ENCODE measurements at places on chromosomes 3 and 15.
A peak's percentile ranks its signal among the peaks of the same experiment; 100 is the strongest.

GRCh38 chr3:55619046-55619808 lies 132.1 kb upstream of the WNT5A start:
- DNase-seq = no peak

DNA sequence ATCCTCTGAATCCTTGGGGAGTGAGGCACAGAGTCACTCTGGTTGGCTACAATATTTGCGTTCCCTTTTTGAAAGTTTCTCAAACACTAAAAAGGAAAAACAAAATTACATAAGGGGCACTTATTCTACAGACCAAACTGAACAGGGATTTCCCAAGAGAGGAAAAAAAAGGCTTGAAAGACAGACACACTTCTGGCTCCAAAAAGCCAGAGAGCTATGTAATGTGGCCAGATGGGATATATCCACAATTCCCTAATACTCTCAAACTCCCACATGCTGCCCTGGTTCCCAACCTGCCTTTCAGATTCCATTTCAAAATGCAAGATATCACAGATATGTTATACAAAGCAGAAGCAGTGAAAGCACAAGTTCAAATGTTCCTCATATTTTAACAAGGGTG lies 1.6 kb downstream of the FRMD4B start:
- DNase-seq = no peak

- no peak for DNase-seq
Observed at GRCh38 chr3:28669870-28670269, 321.2 kb upstream of the AZI2 start.

GRCh38 chr3:44875596-44875995 lies 1.2 kb downstream of the TGM4 start:
- DNase-seq = no peak

DNA sequence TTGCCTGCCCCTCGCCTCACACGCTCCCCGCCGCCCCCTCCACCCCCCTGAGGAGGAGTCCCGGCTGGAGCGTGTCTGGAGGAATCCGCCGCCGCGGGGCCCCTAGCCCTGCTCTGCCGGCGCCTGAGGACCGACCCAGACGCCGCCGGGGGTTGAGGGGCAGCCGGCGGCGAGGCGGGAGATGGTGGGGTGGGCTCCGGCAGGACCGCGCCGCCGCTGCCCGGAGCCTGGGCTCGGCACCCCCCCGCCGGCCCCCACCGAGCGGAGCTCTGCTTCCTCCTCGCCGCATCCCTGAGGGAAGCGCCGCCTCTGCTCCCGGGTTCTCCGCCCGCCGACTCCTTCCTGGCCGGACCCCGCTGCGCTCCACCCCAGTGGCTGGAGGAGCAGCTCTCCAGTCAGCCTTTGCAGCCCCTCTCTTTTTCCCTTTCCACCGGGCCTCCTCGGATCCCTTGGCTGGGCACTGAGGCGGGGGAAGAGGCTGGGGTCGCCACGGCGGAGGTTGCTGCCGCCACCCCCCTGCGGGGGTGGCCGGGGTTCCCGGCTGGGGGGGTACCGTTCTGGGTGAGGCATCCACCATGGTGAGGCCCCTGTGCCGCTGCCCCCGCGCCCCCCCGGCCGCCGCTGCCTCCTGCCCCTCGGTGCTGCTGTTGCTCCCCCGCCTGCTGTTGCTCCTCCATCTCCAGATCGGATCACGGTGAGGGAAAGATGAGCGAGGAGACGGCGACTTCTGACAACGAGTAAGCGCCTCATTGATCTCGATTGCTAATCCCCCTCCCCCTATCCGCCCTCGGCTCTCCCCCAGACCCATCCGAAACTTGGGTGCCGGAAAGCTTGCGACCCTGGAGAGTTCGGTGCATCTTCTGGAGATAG lies at the start of gene SPRED1:
Gene SPRED1 (plus strand): TSS at position 356 of the 870 bp plus-strand sequence. CDS start 350 bp downstream, at position 706.
- DNase-seq = peak; percentile 75

DNA sequence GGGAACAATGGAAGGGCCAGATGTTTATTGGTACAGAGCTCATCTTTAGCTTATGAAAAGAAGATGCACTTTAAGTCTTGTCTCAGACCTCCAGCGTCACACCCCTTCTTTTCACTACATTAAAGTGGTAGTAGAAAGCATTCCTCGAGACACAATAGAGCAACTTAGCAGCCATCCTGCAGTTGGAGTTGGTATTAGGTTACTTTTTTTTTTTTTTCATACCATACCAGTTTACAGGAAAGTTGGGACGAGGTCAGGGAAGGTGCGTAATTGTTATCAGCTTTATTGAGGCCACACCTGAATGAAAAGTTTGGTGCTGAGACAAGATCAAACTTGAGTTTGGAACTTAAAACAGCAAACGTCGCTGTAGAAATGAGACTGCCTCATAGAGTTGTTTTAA lies 203.8 kb downstream of the SOX2 start:
- DNase-seq = no peak

GRCh38 chr3:46027021-46027705 lies at the start of gene XCR1:
TSS of gene XCR1 (minus strand) at chr3:46027483. CDS start at chr3:46021947, 5,536 bp downstream.
- no peak for DNase-seq

GRCh38 chr3:119653876-119654275 lies 6.5 kb downstream of the POPDC2 start:
- no peak for DNase-seq

DNA sequence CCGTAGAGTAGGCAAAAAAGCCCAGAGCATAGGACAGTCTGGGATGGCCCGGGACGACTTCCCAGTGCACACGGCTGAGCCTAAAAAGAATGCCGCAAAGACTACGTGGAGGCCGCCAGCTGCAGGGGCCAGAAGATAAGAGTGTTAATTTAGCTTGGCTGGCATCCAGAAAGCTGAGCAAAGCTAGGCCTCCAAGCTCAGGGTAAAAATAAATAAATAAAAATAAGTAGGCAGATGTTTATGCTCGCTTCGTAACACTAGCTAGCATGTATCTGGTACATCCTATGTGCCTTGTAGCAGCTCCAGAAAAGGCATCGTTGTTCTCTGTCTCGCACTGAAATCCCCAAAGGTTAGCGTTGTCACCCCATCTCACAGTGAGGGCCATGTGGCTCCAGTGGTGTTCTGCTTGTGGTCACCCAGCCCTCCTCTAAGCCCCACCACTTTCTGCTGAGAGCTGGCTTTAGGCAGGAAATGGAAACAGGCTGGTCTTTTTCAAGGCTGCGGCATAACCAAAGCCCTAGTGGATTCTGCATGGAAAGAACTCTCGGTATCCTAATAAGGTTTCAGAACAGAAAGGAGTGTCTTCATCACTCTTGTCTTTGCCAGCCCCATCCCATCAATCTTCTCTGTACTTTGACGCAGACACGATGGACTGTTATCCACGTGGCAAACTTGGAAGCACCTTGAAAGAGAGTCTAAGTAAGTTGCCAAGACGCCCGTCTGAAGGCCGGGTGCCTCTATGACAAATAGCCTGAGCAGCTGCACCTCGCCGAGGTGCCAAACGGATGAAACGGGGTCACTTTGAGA lies 58.1 kb upstream of the MEF2A start:
- no peak for DNase-seq

GRCh38 chr3:34504775-34505174 lies 706.3 kb downstream of the PDCD6IP start:
- DNase-seq = no peak

- no peak for DNase-seq
Observed at GRCh38 chr3:192844836-192845525, 72.7 kb downstream of the MB21D2 start.

- DNase-seq = no peak
Observed at GRCh38 chr15:74960995-74961588, 4.5 kb upstream of the RPP25 start.

- DNase-seq = no peak
Observed at GRCh38 chr15:94205366-94205765, 26.0 kb upstream of the MCTP2 start.

DNA sequence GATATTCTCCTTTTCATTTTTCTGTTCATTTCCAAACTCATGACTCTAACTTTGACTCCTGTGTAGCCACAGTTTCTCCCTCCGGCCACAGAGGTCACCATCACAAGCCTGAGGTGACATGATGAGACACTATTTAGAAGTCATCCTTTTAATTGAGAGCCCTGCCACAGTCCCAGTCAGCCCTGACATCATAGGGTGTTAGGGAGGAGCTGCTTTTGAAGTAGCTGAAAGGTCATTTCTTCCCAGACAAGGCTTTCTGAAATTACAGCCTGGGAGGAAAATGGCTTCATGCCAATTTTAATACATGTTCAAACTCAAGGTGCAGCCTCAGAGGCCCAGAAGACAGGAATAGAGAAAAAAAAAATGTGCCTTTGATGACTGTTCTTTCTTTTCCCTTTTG lies 532.8 kb upstream of the TGFBR2 start:
- no peak for DNase-seq

- DNase-seq = no peak
Observed at GRCh38 chr3:138432576-138433240, 1.7 kb upstream of the ESYT3 start.

DNA sequence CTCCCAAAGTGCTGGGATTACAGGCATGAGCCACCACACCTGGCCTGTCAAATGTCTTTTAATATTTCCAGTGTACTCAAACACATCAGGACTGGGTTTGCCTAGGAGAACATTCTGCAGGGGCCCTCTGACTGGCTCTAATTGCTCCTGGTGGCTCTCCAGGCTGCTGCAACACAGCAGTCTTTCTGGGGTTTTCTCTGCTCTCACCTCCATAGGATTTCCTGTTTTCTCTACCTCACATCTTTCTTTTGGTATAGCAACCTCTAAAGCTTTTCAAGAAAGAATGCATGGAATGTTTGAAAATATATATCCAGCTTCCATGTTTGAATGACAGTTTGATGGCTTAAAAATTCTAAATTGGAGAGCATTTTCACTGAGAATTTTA lies 83.3 kb upstream of the IGSF10 start:
- no peak for DNase-seq

GRCh38 chr3:13150624-13151023 lies 77.4 kb upstream of the IQSEC1 start:
- DNase-seq = no peak

GRCh38 chr3:195763843-195764825 lies 43.4 kb downstream of the MUC20 start:
- no peak for DNase-seq

- no peak for DNase-seq
Observed at GRCh38 chr3:172982736-172983364, 158.2 kb downstream of the SPATA16 start.

GRCh38 chr3:5136919-5137429 lies 14.9 kb downstream of the ARL8B start:
- no peak for DNase-seq

GRCh38 chr3:57825116-57825515 lies 69.0 kb downstream of the SLMAP start:
- no peak for DNase-seq

- peak; percentile 59 for DNase-seq
Observed at GRCh38 chr3:125042725-125043406, 12.9 kb downstream of the HEG1 start.

DNA sequence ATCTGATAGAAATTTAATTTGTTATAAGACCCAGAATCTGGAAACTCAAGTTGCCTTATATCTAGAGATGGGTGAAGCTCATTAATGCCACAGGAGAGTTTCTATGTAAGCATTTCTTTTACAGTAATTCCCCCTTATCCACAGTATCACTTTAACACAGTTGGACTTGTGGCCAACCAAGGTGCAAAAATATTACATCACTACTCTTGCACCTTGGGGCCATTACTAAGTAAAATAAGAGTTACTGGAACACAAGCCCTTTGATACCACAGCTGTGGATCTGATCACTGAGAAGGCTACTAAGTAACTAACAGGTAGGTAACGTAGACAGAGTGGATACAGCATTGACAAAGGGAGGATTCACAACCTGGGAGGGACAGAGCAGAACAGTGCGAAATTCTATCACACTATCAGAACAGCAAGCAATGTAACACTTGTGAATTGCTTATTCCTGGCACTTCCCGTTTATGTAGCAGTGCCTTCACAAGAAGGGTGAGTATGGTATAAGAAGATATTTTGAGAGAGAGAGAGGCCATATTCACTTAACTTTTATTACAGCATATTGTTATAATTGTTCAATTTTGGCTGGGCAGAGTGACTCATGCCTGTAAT lies 33.9 kb upstream of the TOPBP1 start:
- DNase-seq = no peak

GRCh38 chr3:37726525-37727290 lies 135.0 kb upstream of the CTDSPL start:
- DNase-seq = no peak

GRCh38 chr15:22904736-22905135 lies 66.3 kb downstream of the NIPA2 start:
- no peak for DNase-seq

- DNase-seq = no peak
Observed at GRCh38 chr15:70523616-70524015, 239.7 kb downstream of the UACA start.

GRCh38 chr15:72334842-72335241 lies 14.9 kb upstream of the CELF6 start:
- no peak for DNase-seq

GRCh38 chr3:49378249-49378895 lies 20.2 kb upstream of the GPX1 start:
- no peak for DNase-seq

GRCh38 chr3:192884777-192885773 lies 32.6 kb downstream of the MB21D2 start:
- no peak for DNase-seq

GRCh38 chr3:190972196-190972595 lies 109.7 kb upstream of the GMNC start:
- DNase-seq = no peak

DNA sequence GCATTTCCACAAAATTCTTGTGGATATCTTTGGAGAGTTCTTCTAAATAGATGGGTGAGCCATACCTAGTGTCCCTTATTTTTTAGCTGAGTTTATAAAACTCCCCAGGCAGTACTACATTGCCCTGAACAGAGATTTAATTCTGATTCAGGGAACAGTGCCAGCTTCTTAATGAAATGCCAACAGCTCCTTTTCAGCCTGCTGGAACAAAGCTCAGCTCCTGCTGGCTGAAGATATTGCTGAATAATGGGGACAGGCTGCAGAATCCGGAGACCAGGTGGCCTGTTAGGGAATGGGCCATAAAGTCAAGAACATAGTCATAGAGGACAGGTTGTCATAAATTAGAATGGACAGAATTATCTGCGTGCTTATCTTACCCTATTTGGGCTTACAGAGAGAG lies 8.9 kb downstream of the HGD start:
- DNase-seq = no peak

DNA sequence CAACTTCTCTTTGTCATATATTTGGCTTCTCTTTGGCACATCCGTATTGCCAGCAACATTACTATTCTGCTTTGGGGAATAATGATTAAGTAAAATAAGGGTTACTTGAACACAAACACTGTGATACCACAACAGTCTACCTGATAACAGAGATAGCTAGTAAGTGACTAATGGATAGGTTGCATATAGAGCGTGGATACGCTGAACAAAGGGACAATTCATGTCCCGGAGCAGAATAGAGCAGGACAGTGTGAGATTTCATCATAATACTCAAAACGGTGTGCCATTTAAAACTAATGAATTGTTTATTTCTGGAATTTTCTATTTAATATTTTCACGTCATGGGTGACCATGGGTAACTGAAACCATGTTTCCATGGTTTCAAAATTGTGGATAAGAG lies 54.1 kb downstream of the SCN5A start:
- DNase-seq = no peak

DNA sequence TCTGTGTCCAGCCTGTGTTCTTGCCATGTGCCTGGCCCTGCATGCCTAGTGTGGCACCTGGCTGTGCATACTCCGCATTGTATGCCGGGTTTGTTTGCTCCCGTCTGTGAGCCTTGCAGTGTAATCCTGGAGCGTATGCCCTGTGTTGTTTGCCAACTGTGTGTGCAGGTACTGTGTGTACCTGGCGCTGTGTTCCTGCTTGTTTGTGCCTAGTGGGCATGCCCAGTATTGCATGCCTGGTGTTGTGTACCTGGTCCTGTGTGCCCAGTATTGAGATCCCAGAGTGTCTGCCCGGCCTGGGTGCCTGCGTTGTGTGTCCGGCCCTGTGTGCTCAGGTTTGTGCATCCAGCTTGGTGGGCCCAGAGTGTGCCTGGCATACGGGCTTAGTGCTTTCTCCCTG lies 54.5 kb upstream of the CHRNA7 start:
- no peak for DNase-seq

Measured in glutamatergic neuron (in vitro differentiated cells).